ENCODE measurements at places on chromosomes 5 and 9.

DNA sequence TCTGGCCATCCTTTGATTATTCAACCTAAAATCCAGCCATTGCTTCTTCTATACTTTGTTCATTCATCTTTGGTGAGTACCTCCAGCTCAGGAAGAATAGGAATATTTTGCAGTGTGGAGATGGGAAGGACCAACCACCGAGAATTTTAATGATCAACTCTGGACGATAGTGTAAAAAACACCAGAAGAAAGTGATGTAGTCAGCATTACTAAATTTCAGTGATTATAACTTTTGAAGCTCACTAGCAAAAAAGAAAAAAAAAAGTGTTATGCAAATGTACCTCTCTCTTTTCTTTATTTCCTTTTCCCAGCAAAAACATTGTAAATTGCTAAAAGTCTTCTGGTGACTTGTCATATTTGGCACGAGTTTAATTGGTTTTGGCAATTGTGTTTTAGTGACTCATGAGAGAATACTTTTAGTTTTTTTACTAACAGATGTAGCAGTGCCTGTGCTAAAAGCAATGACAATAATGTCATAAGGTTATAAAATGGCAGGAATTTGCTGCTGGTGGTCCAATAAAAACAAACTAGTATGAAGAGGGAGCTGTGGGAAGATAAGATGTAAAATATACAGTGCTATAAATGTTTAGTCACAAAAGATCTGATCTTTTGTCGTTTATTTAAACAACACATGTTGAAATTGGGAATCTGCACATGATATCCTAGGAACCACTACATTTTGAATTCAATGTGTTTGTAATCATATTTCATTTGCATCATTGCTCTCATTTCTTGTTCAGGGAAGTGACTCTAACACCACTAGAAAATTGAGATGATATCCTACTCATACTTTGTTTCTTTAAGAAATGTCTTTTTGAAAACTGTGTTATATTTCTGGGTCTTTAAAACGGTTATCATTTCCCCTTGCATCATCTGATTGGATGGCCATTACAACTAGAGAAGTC, 81.3 kb upstream of the ERCC6L2 start:
- peak; percentile 8 for DNase-seq

DNA sequence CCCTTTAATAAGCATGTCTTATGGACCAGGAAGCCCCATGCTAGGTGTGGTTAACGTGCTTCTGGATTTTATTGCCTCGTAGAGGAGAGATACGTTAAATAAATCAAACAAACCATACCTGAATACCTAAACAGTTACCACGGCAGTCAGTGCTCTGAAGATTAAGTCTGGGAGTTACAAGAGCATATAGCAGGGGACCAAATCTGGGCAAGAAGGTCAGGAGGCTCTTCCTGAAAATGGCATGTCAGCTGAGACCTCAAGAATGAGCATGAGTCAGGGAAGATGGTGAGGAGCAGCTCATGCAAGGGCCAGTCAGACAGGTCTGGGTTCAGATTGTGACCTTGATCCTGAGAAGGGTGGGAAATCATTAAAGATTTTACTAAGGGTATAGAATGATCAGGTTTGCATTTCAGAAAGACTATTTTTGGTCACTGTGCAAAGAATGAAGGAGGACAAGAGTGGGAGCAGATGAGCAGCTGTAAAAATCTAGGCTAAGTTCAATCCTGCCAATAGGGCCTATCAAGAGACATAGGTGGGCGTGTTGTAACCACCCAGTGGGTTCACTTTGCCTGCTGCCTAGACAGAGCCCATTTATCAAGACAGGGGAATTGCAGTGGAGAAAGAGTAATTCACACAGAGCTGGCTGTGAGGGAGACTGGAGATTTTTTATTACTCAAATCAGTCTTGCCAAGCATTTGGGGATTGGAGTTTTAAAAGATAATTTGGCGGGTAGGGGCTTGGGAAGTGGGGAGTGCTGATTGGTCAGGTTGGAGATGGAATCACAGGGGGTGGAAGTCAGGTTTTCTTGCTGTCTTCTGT, 4.8 kb upstream of the ZNF366 start:
- DNase-seq: no peak

GRCh38 chr9:88234114-88234513, 95.8 kb upstream of the SPATA31C2 start:
- no peak for DNase-seq

DNA sequence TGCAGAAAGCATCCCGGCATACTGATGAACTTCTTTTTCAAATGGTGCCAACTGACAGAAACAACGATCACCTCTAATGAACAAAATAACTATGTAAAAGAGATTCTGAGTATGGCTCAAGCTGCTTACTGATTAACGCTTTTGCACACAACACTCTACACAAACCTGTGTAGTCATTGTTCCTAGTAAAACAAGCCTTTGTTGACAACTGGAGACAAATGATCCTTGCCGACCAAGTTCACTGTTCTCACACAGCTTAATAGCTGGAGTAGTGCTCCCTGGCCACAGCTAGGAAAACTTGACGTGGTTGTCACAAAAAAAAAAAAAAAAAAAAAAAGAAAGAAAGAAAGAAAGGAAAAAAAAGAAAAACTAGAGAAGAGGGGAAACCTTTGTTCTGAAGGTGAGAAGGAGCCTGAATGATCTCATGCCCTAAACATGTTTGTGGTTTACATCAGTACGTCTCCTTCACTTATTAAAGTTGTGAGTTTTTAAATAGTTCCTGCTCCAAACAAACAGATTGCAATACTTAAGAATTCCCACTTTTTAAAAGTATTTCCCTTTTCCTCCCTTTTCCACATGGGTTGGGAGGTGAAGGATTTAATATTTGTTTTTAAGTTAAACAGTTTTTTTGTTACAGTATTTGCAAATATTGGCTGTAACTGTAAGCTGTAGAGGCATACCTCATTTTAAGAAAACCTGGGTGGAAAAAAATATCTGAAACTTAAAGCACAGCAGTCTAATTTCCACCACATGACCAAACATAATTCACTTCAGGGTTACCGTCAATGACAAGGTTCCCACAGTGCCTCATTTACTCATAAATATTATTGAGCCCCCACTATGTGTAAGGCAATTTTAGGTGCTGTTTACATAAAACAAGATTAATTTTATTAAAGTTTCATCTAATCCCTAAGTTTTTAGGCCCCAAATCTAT, 63.7 kb downstream of the GLIS3 start:
- no peak for DNase-seq

DNA sequence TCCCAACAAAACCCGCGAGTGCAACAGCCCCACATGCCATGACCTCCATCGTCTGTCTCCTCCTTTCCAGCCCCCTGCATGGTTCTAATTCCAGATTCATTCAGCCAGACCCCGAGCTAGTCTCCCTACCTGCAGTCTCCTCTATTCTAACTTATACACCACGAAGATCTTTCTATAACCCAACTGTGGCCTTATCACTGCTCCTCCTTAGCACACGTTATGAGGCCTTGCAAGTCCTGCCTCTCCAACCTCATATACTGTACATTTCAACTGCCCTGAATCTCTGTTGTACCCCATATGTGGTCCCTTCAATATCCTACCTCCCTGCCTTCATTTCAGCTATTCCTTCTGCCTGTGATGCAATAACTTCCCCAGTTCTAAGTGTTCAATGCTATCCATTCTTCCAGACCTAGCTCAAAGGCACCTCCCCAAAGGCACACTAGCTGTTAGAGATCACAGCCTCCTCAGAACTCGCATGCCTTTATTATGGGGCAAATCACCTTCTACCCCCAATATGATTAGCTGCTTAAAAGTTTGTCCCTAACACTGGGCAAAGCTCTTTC, 215.1 kb upstream of the TRIM32 start:
- no peak for DNase-seq

DNA sequence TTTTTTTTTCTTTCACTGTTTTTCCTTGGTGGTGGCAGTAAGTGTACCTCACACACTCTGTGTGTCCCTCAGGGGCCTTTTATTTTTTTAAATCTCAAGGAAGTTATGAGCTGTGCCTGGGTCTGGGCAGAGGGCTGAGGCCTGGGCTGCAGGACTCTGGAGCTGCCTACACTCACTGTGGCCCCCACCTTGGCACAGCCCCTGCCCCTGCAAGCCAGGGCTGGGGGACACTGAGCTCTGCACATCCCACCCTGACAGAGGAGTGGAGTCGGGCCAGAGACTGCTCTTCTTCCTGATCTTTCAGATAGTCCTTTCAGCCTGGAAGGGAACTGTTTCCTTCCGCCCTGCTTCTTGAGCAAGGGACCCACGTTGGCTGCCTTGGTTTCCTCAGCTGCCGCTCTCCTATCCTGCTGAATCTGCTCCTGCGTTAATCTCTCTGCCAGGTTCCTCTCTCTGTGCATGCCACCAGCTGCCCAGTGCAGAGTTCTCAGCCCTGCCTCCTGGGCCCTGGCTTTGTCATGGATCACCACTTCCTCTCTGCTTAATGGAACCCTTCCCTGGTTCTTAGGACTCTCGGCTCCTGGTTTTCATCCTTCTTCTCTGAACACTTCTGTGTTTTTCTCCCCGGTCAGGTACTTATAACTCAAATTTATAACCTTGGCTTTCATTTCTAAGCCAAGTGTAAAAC, 502.3 kb downstream of the DIRAS2 start:
- DNase-seq: no peak

GRCh38 chr5:11531811-11532555, 372.3 kb downstream of the CTNND2 start:
- DNase-seq: no peak

GRCh38 chr9:7799944-7800285, 337 bp upstream of the DMAC1 start:
- no peak for DNase-seq

GRCh38 chr9:109143881-109144562, 23.0 kb downstream of the FRRS1L start:
- DNase-seq: no peak

GRCh38 chr5:13211064-13211463, 733.4 kb downstream of the DNAH5 start:
- DNase-seq: no peak

GRCh38 chr5:56233230-56233629, at the start of gene ANKRD55:
TSS of gene ANKRD55 (minus strand) at chr5:56233330. CDS start at chr5:56232913, 417 bp downstream.
- DNase-seq: peak; percentile 4

DNA sequence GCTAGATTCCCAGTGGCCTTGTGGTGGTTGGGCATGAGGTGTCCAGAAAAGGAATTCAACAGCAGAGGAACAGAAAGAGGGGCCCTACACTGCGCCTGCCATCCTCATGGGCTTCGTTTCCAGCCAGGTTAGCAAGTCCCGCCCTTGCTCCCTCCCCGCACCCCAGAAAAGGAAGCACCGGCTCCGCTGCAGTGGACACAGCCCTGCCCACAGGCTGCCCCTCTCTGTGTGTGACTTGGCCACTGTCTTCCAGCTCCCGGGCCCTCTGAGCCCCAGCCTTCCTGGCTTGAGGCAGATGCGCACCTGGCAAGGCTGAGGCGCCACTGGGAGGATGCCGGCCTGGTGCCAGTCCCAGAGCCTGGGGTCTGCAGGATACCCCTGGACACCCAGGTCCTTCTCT, 305.0 kb upstream of the IRX4 start:
- no peak for DNase-seq

DNA sequence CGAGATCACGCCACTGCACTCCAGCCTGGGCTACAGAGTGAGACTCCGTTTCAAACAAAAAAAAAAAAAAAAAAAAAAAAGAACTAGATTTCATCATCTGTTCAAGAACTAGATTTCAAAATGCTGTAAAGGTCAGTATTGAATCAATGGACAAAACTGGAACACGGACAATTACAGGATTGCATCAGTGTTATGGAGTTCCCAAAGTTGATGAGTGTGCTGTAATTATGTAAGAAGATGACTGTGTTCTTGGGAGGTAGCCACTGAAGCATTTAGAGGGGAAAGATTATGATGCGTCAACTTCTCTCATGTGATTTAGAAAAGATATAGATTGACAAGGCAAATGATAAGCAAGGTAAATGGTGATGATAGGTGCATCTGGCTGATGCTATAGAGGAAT, 6.5 kb downstream of the FAM240B start:
- no peak for DNase-seq

GRCh38 chr9:122186777-122187470, 27.2 kb downstream of the MORN5 start:
- no peak for DNase-seq

DNA sequence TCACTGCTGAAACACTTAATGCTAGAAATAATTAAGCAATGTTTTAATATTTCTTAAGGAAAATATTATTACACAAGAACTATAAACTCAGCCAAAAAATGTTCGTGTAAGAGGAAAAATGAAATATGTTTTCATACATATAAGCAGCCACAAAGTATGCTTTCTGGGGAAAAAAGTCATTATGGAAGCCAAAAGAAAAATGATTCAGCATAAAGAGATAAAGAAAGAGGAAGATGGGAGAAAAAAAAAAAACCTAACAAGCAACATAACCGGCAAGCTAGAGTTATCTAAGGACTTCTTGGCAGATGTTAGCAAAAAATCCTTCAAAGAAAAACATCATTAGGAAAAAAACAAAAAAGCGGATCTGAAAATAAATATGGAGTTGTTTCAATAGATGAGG, 179.1 kb downstream of the MUSK start:
- DNase-seq: no peak

GRCh38 chr9:84045481-84046097, 65.0 kb downstream of the RMI1 start:
- DNase-seq: no peak

DNA sequence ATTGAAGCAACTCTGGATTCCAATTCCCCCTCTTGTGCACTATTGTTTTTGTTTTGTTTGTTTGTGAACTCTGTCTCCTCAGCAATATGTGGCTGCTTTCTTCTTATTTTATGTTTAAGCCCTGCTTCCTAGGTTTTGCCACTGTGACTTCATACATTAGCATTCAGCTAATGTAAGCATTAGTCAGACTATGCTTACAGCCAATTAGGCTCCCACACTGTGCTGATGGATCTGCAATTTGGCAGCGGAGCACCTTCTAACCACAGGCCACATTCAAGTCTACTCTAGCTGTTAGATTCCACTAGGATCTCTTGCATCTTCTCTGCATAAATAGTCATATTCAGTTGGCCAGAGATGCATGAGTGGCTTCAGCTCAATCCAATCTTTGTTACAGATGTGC, 9.6 kb upstream of the BICD2 start:
- DNase-seq: peak; percentile 13

DNA sequence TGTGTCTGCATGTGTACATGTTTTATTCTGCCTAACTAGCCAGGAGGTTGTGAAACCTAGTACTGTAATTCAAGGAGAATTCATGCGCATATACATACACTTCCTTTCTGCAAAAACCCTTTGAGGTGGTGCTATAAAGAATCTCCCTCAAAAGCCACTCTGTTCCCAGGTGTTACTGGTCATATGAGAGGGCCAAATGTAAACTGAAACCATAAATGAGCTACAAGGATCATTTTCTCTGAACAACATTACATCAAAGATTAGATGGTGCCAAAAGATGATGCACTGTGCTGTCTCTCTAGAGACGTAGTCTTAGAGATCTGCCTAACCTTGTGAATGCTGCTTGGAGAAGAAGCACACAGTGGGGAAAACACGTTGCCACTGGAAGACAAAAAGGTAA, 15.7 kb downstream of the NREP start:
- DNase-seq: peak; percentile 20

- no peak for DNase-seq
Measured at GRCh38 chr9:137044502-137045177, 1.3 kb downstream of the NPDC1 start.

DNA sequence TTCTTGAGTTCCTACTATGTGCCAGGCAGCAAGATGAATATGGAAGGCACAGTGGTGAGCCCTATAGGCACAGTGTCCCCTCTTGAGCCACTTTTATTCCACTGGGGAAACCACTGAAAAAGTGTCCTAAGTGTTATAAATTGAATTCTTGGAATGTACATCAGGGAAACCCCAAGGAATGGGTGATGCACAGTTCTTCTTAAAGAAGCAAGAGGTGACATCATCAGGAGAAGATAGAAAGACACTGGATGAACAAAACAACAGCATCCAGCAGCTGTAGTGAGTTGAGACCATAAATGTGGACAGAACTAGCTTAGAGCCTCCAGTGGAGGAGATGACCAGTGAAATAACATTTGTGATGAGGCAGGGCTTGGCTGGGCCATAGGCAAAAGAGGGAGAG, 199.2 kb upstream of the ANKRD55 start:
- DNase-seq: no peak
